ENCODE measurements at places on chromosomes 1 and 21.

DNA sequence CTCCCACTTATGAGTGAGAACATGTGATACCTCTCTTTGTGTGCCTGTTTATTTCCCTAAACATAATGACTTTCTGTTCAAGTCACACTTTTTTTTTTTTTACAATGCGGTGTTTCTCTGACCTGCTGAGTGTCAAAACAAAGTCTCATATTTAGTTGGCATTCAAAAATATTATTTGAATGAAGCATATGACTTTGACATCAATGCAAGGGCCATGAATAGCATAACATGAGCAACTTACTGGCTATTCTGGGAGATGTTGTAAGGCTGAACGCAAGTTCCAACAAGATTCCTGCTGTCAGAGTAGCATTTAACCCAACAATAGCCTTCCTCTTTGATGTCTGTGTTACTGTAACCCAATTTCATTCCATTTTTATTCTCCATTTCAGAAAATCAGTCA, 2.0 kb upstream of the KRTAP19-1 start:
- DNase-seq, result no peak

DNA sequence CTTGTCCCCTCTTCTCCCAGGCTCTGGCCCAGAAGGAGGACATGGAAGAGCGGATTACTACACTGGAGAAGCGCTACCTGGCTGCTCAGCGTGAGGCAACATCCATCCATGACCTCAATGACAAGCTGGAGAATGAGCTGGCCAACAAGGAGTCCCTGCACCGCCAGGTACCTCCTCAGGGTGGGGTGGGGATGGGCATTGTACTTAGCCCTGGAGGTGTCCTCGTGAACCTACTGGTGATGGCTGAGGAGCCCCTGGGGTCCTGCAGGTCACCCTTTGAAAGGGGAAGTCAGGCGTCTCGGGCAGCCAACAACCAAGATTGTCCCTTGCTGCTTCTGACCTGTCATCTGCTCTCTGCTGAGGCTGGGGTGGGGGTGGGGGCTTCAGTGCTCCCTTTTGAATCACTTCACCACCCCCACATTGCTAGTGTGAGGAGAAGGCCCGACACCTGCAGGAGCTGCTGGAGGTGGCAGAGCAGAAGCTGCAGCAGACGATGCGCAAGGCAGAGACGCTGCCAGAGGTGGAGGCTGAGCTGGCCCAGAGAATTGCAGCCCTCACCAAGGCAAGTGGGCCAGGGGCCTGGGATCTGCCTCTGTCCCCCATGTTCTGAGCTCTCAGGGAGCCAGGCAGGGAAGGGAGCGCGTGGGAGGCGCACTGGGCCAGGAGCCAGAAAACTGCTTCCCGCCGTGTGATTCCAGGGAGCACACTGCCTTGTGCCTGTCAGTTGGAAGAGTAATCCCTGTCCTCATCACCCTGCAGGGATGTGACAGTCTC, 19.7 kb downstream of the PPFIA4 start:
- no peak for DNase-seq

- DNase-seq, result no peak
Observed at GRCh38 chr21:46049890-46050667, 47.8 kb upstream of the COL6A2 start.

- DNase-seq, result no peak
Observed at GRCh38 chr1:61842036-61842435, 99.8 kb downstream of the PATJ start.

GRCh38 chr1:172775606-172776005, 116.7 kb downstream of the FASLG start:
- DNase-seq, result no peak

- DNase-seq, result no peak
Observed at GRCh38 chr1:89958851-89959654, 35.9 kb upstream of the ZNF326 start.

GRCh38 chr1:211267204-211267857, 8.2 kb downstream of the RCOR3 start:
- no peak for DNase-seq

GRCh38 chr21:44723177-44724131, 12.1 kb upstream of the TSPEAR start:
- DNase-seq, result peak; percentile 59

DNA sequence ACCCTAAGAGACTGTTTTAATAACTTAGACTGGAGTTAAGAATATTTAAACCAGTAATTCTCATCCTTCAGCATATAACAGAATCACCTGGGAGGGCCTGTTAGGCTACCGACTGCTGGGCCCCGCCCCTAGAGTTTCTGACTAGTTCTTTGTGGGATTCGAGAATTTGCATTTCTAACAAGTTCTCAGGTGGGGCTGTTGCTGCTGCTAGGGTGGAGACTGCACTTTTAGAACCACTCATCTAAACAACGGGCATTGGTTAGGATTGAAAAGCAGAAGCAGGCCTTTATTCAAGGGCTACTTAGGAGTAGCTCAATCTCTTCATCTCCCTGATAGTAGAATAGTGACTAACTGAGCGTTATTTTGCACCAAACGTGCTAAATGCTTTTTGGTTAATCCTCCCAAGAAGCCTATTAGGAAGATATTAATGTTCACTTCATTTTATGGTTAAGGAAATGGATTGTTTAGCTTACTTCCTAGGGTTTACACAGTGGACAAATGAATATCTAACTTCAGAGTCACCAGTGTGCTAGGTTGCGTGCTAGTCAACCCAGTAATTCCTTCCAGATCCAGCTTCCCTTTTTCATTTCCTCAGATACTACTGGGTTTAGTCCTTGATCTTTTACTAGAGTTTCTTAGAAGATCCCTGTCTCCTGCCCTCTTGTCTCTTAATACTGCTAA, 31.1 kb upstream of the UAP1 start:
- no peak for DNase-seq

GRCh38 chr1:218492874-218493273, 147.7 kb downstream of the TGFB2 start:
- no peak for DNase-seq

DNA sequence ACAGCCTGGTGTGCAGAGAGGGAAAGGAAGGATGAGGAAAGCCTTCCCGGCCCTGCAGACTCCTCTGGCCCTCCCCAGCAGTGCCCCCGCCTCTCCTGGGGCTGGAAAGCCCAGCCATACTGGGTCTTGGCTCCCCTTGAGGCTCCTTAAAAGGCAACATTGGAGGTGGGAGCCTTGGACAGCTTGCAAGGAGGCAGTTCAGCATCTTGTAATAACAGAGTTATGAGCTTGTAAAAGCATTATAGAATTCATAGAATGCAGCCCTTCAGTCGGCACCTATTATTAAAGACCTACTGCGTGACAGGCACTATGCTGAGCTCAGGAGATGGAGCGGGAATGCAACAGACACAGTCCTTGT, 4.2 kb downstream of the TINAGL1 start:
- no peak for DNase-seq

DNA sequence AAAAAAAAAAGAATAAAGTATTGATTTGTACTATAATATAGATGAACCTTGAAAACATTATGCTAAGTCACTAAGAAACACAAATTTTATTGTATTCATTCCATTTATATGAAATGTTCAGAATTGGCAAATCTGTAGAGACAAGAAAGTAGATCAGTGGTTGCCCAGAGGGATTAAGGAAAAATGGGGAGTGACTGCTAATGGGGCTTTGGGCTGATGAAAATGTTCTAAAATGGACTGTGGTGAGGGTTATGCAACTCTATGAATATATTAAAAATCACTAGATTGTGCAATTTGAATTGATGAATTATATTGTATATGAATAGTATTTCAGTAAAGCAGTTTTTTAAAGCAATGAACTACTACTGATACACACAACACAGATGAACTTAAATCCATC, 10.0 kb downstream of the GDAP2 start:
- DNase-seq, result no peak

DNA sequence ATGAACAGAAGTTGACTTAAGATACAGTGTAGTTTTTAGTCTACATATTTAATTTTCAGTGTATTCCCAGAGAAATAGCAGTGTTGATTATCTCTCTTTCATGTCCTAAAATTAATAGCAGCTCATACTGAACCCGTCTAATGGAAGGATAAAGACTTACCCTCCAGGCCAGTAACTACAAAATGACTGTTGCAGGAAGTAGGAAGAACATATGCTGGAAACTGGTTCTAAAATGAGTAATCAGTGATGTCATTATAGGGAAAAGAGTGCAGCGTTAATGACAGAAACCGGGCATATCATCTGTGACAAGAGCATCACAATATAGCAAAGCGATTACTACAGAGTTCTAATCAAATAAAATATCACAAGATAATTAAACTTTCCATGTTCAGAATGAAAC, 385.5 kb downstream of the SMYD3 start:
- no peak for DNase-seq

DNA sequence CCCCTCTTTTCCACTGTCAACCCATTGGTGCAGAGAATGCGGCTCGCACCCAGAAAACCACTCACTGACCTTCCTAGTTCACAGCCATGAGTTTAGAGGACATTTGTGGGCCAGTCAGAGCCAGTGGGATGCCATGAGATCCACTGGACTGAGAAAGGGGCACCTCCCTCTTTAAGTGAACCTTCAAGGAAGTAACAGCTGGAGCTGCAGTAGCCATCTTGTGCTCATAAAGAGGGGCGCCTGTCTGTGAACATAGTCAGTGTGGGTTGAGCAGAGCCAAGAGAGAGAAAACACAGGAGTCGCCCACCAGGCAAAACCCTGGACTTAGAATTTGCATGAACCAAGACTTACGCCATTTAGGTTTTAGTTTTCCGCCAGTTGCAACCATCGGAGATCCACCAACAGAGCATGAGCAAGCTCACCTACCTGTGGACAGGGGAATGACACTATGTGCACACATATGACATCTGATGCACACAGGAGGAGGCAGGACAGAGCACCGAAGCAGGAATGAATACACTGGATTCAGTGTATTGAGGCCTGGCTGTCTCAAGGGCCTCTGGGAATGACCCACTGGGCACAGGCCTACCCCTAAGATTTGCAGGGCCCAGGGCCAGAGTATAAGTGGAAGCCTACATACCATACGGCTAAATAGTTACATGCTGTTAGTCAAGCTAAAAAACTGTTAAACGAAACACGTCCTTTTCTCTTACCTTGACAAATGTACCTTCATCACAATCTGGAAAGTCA, 151.6 kb downstream of the GRIK3 start:
- DNase-seq, result no peak

DNA sequence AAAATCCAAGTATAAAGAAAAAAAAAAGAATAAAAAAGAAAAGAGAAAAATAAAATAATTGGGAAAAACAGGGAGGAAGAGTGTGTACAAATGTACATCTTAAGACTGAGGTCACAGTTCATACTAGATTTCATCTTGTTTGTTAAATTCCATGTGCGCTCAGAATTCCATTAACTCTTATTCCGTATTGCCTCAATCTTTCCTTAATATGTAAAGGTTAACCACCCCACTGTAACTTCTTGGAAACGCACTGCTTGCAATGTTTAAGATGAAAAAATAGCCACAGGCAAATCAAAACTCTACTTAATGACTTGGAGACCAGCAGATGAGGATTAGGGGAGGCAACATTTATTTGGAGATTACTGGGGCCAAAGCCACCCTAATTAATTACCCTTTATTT, 23.9 kb upstream of the KCNE1 start:
- no peak for DNase-seq

- no peak for DNase-seq
Observed at GRCh38 chr21:42388740-42389448, 7.0 kb downstream of the TMPRSS3 start.

- no peak for DNase-seq
Observed at GRCh38 chr1:1129381-1129821, 13.5 kb upstream of the C1orf159 start.

DNA sequence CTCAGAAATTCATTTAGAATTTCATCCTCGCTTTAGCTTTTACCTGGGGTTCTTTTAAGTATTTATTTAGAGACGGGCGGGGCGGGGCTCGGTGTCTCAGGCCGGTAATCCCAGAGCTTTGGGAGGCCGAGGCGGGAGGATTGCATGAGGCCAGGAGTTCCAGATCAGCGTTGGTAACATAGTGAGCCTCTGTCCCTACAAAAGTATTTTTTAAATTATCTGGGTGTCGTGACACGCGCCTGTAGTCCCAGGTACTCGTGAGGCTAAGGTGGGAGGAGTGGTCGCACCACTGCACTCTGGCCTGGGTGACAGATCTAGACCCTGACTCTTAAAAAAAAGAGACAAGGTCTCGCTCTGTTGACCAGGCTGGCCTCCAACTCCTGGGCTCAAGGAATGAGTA, 942 bp upstream of the RSBN1 start:
- DNase-seq, result no peak

- no peak for DNase-seq
Observed at GRCh38 chr1:172325531-172325930, 95.0 kb upstream of the C1orf105 start.

DNA sequence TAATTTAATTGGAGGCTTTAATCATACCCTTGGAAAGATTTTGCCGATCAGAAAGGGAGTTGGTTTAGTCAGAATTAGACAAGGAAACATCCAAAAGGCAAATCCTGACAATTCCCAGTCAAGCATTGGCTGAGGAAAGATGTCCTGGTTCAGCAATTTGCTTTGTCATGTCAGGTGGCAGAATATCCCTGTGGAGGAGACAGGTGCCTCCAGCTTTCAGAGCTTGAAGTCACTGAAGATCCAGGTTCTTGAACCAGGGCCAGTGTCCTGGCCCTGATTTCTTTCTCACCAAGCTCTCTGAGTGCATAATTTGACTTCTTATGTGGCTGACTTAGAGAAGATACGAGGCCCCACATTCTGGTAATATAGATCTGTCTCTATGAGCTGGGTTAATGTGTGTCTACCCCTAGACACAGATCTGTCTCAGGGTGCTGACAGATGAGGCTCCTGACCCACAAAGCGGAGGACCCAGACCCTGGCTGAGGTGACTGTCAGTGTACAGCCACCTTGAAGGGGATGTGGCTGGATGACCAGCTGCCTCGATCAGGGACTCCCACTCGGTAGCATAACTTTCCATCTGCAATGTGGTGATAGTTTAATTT, 118.9 kb downstream of the HHAT start:
- DNase-seq, result no peak

- DNase-seq, result no peak
Observed at GRCh38 chr1:82525378-82525777, 724.6 kb downstream of the ADGRL2 start.

DNA sequence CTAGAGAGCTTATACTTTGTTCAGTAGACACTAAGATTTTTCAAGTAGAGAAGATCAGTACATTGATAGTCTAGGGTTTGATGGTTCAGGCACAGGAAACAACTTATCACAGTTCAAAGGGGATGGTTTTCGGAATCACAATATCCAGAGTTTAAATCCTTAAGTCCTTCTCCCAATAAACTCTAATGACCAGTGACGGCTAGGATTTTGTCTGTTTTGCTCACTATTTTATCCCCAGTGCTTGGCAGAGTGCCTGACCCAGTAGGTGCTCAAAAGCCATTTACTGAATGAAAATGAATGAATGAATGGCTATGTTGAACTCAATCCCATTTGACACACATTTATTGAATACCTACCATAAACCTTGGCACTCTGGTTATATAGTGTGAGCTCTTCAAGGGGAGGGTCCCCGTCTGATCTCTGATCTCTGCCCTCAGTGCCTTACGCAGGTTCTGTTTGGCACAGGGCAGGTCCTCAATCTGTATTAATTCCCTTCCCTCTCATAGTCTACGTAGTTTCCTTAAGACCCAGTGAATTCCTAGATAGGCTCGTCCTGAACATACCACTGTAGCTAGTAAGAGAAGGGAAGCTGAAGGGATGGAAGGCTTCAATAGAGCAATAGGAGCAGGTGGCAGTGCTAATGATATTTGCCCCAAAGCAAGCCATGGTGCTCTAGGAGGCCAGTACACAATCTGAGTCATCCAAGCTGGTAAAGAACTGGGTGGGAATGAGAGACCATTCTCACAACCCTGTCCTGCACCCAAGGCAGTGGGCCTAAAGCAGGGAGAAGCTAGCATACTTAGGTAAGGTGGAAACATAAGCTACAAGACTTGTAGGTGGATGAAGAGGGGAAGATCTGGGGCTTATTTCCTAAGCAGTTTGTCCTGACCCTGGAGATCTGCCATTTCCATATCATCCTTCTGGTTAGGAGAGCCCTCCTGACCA, 53.4 kb downstream of the DMAP1 start:
- no peak for DNase-seq

Data from NCI-H1436 treated with DMSO at 0.1 percent for 48 hours (cell line).